Cardiac fibroblast (primary cell): ENCODE measurements at places on chromosomes 6 and 20.

GRCh38 chr6:157456524-157456829 is 75.5 kb downstream of the ZDHHC14 start:
- no peak for DNase-seq

- DNase-seq, result no peak
Measured at GRCh38 chr20:51596668-51597388, 54.3 kb upstream of the NFATC2 start.

- peak; percentile 89 for DNase-seq
Measured at GRCh38 chr6:36827261-36828079, 11.8 kb downstream of the CPNE5 start.

DNA sequence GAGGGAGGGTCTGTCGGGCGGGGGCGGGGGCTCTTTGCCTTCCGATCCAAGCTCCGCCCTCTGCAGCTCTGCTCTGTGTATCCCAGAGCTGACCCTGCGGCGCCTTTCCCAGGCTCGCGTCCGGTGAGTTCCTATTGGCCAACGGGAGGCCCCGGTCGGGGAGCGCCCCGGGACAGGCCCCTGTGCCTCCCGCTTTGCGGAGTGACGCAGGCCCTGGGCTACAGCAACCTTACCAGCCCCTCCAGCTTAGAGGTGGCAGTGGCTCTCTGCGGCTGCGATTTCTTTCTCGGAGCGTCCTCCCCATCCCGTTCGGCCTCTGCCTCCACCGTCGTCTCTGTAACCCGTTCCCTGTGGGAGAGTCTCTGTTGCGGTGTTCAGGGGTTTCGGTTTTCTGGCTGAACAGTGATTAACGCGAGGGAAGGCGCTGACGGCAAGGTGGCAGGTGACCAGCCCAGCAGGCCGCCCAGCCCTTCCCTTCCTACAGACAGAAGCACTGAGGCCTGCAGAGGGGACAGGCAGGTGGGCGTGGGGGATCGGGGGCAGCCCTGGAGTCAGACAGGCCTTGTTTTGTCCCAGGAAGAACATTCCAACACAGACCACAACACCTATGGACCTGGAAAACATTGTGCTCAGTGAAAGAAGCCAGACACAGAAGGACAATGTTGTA is 18.1 kb upstream of the CEBPB start:
- DNase-seq, result peak; percentile 71

DNA sequence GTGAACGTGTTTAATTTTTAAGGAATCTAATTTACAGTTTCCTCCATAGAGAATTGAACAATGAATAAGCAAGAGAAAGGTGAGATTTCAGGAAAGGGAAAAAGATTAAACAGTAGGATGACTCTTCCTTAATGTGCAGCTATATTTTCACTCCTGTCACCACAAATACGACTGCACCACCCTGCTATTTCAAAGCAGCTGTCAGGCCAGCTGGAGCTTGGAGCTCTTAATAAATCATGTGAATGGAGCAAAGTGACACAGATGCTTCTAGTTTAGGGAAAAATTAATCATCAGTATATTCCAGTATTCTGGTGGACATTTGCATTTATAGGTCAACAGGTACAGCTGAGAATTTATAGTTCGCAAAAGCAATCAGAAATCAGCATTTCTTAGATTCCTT is 56.5 kb upstream of the PKIB start:
- DNase-seq, result no peak

DNA sequence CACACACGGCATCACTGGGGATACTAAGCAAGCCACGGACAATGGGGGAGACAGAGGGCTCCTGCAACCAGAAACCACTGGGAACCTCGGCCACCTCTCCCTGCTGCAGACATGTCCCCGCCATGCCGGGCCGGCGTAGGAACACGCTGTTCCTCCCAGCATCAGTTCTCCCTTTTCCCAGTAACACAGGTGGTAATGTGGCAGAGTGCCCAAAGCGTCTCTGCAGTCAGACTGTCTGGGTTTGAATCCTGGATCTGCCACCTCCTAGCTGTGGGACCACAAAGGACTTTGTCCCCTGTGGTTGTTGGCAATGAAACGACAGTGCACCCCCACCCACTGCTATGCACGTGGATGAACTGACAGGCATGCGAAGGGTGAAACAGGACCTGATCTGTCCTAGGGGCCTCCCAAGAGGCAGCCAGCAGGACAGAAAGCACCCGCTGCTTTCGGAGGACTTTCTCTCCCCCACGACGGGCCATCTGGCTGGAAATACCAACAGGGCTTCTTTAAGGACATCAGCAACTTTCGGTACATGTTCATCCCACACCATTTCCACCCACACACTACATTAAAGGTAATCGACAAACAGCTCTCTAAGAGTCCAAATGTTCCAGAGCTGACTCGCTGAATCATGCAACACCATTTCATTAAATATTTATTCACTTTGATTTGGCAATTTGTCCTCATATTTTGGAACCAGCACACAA is 74.1 kb downstream of the SULF2 start:
- DNase-seq, result no peak

GRCh38 chr6:93419304-93420162 is at the start of gene EPHA7:
TSS of gene EPHA7 (minus strand) at chr6:93419559. CDS start at chr6:93419341, 218 bp downstream.
- DNase-seq, result peak; percentile 81

GRCh38 chr6:89980353-89980752 is 86.1 kb downstream of the GJA10 start:
- DNase-seq, result no peak

- peak; percentile 76 for DNase-seq
Measured at GRCh38 chr6:41488433-41489119, 57.6 kb upstream of the FOXP4 start.

DNA sequence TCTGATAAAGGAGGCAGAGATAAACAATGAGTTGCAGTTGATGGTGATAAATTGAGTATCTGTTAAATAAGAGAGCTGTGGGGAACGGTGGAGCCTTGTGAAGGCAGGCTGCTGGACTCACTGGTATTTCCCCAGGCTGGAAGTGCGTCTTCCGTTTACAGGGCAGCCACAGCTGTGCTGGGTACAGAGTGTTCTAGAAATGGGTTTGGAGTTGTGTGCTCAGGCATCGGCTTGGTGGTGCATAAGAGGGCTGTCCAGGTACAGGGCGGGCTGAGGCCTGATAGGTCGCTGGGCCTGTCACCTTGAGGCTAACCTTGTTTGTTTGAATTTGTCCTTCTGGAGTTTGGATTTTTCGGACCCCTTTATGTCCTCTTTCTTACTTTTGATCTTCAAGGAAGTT is 39.3 kb downstream of the ARID1B start:
- peak; percentile 52 for DNase-seq

DNA sequence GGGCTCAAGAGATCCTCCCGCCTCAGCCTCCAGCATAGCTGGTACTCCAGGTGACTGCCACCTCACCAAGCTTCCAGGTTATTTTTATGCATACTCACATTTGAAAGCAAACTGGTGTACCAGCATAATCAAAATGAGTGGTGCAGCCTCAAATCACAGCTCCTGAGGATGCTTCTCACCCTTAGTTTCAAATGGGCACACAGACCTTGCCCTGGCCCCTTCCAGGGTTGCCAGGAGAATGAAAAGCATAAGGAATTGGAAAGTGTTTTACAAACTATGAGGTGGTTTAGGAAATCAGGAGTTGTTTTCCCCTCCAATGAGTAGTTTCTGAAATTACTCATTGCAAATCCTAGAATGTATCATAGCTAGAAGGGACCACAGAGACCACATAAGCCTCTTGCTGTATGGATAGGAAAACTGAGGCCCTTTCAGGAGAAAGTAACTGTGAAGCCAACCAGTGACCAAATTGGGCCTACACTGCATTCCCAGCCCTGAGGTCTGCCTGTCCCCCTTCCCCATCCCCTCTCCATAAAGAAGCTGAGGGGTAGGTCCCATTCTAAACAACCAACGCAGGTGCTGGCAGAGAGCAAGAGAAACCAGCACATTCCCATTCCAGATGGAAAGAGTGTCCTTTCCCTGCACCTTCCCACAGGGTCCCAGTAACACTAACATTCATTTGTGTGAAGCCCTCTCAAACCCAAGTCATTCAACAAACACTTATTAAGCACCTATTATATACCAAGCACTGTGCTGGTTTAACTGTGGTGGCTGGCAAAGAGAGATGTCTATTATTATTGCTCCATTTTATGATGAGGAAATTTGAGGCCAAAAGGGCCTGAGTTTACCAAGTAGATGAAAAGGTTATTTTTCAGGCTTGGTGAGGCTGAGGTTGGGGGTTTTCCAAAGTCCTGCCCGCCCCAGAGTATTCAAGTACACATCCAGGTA is 2.1 kb upstream of the E2F1 start:
- DNase-seq, result no peak

- no peak for DNase-seq
Measured at GRCh38 chr20:18999086-18999485, 185.5 kb downstream of the SCP2D1 start.

GRCh38 chr6:52610011-52610410 is 33.2 kb upstream of the TRAM2 start:
- no peak for DNase-seq

GRCh38 chr20:34065260-34065659 is 46.8 kb downstream of the EIF2S2 start:
- peak; percentile 44 for DNase-seq

GRCh38 chr6:138307816-138308730 is 69.6 kb upstream of the SMIM28 start:
- peak; percentile 32 for DNase-seq

DNA sequence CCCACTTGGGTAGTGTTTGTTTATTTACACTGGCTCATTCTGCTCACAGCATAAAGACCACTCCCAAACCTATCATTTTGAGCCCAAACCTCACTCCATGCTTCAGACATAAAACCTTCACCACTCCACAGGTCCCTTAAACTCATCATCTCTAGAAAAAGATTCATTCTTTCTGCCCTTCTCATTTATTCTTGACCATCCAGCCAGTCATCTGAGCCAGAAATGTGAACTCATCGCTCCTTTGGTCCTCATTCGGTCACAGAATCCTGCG is 12.4 kb downstream of the TPMT start:
- DNase-seq, result no peak

DNA sequence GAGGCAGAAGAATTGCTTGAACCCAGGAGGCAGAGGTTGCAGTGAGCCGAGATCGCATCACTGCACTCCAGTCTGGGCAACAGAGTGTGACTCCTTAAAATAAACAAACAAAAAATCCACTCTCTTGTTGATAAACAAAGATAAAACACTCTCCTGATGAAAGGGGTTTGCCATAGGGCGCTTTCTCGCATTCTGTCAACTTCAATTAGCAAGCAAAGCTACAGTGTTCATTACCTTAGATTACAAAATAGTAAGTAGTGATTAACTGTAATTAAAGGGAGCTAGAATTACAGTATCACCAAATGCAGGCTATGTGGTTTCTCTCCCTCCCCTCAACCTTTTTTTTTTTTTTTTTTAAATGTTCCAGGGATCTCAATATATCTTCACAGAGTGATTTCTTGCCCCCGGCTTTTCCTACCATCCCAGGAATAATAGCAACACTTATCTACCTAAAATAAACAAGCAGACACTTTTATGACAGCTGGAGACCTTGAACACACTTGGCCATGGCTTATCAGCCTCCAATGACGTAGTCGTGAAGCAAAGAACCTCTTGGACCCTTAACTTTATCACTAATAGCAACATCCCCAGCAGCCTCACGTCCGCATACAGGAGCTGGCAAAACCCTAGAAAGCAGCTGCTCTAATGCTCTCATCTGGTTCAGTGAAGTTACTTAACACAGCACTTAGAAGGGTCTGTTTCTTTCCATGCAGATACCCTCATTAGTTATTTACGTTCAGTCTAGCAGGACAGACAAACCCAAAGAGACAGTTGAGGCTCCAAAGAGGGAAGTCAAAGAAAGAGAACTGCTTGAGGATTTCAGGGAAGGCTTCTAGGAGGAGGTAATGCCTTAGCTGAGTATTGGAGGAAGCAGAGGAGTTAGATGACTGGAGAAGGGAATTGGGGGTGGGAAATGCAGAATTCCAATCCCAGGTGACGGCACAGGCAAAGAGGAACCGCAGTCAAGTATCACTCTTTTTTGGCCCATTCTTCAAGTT is 37.9 kb upstream of the NEDD9 start:
- DNase-seq, result peak; percentile 77

DNA sequence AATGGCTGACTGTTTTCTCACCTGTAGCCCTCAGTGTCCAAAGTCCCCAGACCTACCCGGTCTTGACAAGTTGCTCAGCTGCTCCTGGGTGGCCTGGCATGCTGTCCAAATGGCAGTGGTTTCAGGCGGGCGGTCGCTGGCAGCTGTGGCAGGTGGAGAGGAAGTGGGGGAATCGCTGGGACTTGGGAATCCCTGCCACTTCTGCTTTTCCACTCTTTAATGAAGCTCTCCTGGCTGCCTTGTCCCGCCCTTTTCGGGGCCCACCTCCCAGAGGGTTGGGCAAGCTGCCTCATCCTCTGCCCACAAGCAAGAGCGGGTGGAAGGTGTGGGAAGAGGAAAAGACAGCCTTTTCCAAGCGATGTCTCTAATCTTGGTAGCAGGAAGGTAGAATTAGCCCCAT is at the start of gene OCSTAMP:
Gene OCSTAMP, minus strand, starts transcription at position 194 of the 400 bp plus-strand sequence. Its CDS starts 94 bp downstream, at position 100.
- DNase-seq, result no peak

DNA sequence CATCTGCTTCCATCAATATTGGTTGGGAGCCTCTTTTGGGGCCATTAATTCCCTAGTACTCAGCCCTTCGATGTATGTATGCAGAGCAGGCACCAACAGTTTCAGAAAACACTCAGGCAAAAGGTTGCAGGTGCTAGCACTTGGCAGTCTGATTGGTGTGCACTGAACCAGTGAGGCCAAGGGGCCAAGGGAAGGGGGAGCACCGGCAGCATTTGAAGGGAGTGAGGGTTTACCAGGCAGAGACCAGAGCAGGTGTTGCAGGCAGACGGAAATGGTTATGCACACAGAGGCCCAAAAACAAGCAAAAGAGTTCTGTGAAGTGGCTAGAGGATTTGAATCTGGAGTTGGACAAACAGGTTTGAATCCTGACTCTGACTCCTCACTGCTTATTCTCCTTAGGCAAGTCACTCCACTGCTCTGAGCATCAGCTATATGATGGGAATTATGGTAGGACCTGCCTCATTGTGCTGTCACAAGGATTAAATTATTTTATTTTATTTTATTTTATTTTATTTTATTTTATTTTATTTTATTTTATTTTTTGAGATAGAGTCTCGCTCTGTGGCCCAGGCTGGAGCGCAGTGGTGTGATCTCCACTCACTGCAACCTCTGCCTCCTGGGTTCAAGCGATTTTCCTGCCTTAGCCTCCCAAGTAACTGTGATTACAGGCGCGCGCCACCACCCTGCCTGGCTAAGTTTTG is 58.1 kb upstream of the SHLD1 start:
- DNase-seq, result no peak

DNA sequence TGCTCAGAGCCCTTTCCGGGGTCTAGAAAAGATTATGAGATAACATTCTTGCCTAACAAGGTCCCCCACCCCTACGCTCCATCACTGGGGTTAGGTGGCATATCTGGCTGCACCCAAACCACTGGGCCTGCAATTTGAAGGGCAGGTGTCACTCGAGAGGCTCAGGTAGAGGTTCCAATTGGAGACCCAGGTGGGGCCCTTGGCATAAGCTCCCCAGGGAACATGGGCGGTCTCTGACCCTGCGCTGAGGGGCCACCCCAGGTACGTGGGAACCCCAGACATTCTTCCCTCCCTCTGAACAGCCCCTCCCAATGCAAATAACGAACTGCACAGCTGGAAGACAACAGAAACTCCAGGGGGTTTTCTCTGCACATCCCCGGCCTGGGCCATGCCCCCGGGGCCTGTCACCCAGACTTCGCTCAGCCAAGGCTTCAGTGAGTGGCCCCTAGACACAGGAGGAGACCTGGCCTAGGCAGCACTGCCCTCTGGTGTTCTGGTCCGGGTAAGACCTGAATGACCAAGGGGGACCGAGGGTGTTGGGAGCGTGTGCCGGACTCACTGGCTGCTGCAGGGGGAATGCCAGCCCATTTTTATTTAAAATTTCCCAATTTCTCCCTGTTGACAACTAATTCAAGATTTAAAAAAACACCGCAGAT is 47.5 kb downstream of the DSTN start:
- DNase-seq, result peak; percentile 37

GRCh38 chr20:43959920-43960227 is 45.2 kb downstream of the TOX2 start:
- no peak for DNase-seq

GRCh38 chr6:138037009-138037504 is 70.2 kb downstream of the PERP start:
- no peak for DNase-seq
